ENCODE measurements at places on chromosomes 5 and 9.

DNA sequence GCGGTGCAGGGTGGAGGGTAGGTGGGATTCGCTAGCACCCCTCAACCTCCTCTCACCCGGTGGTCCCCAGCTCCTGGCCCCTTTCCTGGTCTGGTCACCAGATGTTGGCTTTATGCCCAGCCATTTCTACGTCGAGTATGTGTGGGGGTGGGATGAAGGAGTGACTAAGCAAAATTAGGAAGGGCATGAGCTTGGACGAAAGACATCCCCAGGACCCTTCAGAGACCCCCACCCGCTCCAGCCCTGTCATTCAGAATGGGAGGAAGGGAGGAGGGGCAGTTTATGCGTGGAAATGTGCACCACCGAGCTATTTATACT lies 742 bp downstream of the BHMT2 start:
- DNase-seq = no peak

- DNase-seq = no peak
Observed at GRCh38 chr5:11483630-11484029, 420.6 kb downstream of the CTNND2 start.

DNA sequence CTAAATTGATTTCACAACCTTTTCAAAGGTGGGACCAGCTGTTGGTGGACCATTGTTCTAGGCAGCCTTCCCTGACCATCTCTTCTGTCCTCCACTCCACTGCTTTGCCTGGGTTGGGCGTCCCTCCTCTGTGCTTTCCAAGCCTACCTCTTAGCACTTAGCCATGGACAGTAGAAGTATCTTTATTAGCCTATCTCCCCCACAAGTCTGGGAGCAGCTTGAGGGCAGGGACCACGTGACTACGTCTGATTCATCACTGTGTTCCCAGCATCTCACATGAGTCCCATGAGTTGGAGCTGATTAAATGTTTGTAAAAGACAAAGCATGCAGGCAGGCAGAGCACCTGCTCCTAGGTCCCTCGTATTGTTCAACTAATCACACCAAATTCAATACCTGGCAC lies 20.9 kb downstream of the MORN5 start:
- no peak for DNase-seq

DNA sequence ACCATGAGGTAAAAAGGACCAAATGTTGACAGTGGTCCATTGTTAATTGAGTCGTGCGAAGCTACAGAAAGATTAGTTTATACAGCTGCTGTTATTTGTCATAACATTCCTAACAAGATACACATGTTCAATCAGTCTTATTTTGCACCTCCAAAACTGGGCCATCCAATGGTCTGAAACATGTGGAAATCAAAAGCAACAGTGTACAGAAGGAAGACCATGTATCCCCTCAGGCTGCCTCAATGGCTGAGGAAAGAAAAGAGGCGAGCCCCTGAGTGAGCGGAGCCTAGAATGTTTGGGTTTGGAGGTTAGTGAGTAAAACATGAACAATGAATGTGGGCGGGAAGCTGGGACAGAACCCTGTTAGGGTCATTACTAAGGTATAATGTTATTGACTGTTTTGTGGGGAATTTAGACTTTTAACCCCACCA lies 35.6 kb downstream of the NFIB start:
- DNase-seq = no peak

GRCh38 chr5:77550406-77550805 lies 58.3 kb upstream of the WDR41 start:
- no peak for DNase-seq

- DNase-seq = no peak
Observed at GRCh38 chr9:135070964-135071735, 16.3 kb upstream of the OLFM1 start.

- DNase-seq = no peak
Observed at GRCh38 chr5:174599992-174600391, 124.4 kb upstream of the MSX2 start.

- no peak for DNase-seq
Observed at GRCh38 chr9:113564498-113565237, 101.1 kb downstream of the RGS3 start.

- no peak for DNase-seq
Observed at GRCh38 chr5:77867914-77868313, 91.8 kb upstream of the TBCA start.

DNA sequence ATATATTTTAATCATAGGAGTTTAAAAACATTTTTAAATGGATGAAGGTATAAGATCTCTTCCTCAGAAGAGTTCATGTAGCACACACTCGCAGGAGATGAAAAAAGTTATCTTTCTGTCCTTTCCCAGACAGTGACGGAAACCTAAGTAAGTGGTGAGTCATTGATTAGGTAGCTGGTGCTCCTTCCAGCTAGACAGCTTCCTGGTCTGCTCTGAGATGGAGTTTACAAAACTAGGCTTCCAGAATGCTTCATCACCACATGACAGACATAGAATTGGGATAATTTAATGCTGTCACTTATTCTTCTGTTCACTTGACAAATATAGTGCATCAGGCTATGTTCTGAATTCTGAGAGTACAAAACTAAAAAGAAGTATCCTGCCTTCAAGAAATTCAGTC lies 2393.0 kb upstream of the C9orf72 start:
- no peak for DNase-seq

GRCh38 chr5:91706785-91707520 lies 323.8 kb upstream of the ARRDC3 start:
- DNase-seq = no peak

DNA sequence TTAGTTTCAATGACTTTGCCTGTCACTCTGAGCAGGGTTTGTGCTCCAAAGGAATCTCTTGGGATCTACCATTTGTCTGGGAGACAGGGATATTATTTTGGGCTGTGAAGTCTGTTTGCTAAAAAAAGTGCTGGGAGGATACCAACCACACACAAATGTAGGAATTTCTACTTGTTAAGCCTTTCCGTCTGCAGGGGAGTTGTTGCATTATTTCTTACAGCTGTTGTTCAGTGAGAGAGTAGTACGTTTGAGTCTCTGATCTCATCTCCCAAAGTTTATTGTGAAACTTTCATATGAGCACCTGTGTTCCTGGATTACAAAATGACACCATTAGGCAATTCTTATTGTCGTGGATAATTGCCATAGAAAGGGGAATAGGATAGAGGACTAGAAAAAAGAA lies 78.3 kb upstream of the SEMA6A start:
- DNase-seq = no peak

DNA sequence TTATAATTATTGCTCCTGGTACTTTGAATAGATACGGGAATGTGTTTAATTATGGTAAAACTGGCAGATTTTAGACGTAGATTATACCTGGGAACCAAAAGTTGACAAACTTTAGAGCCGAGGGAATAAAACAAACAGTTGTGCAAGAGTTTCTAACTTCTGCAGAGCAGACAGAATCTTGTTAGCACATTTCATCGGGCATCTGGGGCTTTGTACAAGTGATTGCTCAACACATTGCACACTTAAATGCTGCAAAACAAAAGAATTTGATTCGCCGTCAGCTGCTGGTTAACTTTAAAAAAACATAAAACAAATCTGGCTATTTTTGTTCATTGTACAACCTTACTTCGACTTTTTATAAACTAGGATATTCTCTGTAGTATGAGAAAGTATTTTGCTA lies 398.1 kb downstream of the MAN2A1 start:
- DNase-seq = no peak

DNA sequence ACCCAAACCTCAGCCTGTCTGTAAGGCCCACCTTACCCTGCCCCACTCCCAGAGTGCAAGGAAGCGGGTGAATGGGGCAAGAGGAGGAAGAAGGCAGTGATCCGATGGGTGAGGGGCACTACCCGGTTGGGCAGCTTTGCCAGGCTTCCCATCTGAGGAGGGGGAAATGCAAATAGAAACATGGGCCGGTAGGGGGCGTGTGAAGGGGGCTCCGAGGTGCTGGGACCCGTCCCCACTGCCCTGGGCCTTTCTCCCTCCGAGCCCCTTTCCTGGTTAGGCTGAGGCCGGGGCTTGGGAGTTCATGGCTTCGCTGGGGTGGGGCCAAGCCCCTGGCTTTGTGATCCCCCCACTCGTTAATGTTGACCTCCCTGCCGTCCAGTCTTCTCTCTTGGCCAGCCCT lies 23.6 kb upstream of the MYORG start:
- DNase-seq = no peak

DNA sequence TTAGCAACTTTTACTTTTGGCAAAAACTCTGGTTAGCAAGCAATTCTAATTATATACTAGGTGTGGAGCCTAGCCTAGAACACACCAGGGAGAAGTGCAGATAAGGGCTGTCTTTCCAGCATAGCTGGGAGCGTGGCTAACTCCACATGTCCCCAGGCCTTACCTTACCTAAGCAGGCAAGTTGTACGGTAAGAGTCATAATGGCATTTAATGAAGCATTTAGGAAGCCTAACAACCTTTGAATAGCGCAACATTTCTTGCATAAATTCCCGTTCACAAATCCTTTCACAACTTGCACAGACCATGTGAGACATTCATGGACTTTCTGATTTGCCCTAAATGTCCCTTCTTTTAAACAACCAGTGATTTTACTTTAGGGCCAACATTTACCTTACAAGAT lies 917.4 kb upstream of the ACO1 start:
- no peak for DNase-seq

- DNase-seq = no peak
Observed at GRCh38 chr5:78661691-78662090, 13.1 kb upstream of the LHFPL2 start.

- DNase-seq = no peak
Observed at GRCh38 chr5:148912714-148913398, 86.4 kb downstream of the ADRB2 start.

DNA sequence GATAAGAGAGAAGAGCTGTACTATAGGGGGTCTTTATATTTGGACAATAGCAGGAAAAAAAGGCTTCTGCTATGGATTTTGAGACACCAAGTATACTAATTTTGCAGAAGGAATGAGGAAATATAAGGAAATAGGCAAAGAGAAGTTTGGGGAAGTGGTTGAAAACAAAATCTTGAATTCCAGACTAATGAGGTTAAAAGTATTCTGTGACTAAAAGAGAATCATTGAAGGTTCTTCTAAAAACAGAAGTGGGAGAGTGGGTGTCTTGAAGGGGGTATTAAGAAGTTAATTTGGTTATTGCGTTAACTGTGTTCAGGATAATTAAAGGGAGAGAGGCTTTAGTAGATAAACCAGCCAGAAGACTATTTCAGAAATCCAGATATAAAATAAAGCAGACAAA lies 148.7 kb downstream of the RFK start:
- no peak for DNase-seq

DNA sequence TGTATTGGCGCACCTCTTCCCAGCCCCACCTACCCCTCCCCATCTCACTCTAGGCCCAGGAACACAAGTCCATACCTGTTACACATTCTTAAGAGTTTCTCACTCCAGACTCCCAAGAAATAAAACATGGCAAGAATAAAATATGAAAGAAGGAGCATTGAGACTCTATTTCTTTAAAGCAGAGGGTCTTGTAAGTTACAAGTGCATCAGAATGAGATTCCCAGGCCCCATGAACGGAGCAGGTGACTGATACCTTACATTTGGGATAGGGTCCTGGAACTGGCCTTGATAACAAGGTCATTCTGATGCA lies 5.7 kb downstream of the EGR1 start:
- DNase-seq = no peak

DNA sequence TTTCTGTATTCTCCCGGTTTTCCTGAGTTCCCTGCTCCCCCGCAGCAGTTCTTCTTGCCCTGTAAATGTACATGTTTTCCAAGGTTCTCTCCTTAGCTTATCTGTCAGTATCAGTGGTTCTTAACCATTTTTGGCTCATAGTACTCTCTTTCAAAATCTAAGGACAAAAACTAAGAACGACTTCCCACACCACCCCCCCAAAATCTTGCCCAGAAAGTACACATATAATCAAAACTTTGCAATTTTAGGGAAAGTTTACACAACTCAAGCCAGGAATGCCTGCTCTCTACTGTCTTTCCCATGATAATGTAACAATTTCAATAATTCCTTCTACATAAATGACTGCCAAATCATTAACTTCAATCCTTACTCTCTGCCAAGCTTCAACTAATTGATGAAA lies 4.5 kb downstream of the DCAF12 start:
- no peak for DNase-seq

- DNase-seq = no peak
Observed at GRCh38 chr5:114544561-114544960, 182.7 kb downstream of the KCNN2 start.

DNA sequence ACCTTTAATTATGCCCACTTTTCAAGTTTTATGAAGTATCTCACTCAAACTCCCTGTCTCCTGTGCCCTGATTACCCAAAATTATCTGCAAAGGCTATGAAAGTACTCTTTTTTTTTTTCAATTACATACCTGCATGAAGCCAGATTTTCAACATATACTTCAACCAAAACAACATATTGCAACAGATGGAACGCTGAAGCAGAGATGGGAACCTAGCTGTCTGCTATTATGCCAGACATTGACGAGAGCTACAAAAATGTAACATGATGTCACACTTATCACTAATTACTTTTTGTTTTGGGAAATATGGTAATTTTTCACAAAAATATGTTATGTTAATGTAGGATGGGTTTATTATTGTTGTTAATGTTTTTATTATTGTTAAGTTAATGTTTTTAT lies 86.5 kb upstream of the SLC1A3 start:
- DNase-seq = no peak

GRCh38 chr9:104386013-104386412 lies 118.0 kb upstream of the OR13F1 start:
- no peak for DNase-seq

- no peak for DNase-seq
Observed at GRCh38 chr9:21519855-21520434, 37.8 kb upstream of the IFNE start.

DNA sequence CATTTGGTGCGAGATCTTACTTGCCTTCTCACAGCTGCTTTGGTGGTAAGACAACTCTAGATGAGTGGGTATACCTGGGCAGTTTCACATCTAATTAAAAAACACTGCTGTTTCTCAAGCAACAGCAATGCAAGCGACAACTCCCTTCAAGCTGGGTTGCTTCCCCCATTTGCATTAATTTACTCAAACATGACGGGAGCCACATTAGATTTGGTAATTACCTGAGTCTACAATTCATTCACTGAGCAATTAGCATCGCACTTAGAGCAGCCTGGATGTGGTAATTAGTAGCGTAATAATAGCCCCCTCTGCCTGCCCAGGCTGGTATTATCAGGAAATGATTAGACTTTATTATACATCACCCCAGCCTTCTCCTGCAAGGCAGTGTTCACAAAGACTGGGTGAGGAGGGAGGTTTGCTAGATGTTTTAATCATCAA lies 73.4 kb downstream of the FBXO38 start:
- no peak for DNase-seq

DNA sequence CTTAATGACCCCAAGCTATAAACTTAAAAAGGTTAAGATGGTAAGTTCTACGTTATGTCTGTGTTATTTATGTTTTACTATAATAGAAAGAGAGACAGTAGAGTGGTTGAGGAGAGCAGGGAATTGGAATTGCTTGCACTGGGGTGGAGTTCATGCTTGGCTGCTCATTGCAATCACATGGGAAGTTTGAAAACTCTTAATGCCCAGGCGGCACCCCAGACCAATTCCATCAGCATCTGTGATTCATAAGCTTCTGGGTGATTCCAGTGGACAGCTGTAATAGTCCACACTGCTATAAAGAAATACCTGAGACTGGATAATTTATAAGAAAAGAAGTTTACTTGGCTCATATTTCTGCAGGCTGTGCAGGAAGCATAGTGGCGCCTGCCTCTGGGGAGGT lies 323.9 kb upstream of the MSX2 start:
- no peak for DNase-seq
